ENCODE measurements at places on chromosomes 4 and X. TPM values are rescaled to one million over a fixed set of nuclear protein-coding genes. Genes with fewer than 3 reads are reported as not detected.

POF1B gene
- not detected for total RNA-seq

LRIT3 gene
- under 0.01 TPM for total RNA-seq

TMEM154 gene
- 9.8 TPM for total RNA-seq

FRMD7 gene
- 0.05 TPM for total RNA-seq

RTL5 gene
- total RNA-seq, result 4.4 TPM

DCLK2 gene
- total RNA-seq, result 10.1 TPM

PPP4R3C gene
- total RNA-seq, result not detected

CTAG1B gene
- not detected for total RNA-seq

TCP11X2 gene
- total RNA-seq, result not detected

XKRX gene
- 0.14 TPM for total RNA-seq

NALF2 gene
- total RNA-seq, result not detected

POLN gene
- total RNA-seq, result 5.3 TPM

NDNF gene
- 1.5 TPM for total RNA-seq

DKK2 gene
- 0.92 TPM for total RNA-seq

SMIM31 gene
- not detected for total RNA-seq

DDIT4L gene
- 2.7 TPM for total RNA-seq

HGFAC gene
- 0.05 TPM for total RNA-seq

KLHL13 gene
- total RNA-seq, result 0.46 TPM

SPANXC gene
- not detected for total RNA-seq

EDA gene
- 0.23 TPM for total RNA-seq

All from smooth muscle cell of the umbilical artery (primary cell).